ENCODE measurements at places on chromosomes 2 and 18.

DNA sequence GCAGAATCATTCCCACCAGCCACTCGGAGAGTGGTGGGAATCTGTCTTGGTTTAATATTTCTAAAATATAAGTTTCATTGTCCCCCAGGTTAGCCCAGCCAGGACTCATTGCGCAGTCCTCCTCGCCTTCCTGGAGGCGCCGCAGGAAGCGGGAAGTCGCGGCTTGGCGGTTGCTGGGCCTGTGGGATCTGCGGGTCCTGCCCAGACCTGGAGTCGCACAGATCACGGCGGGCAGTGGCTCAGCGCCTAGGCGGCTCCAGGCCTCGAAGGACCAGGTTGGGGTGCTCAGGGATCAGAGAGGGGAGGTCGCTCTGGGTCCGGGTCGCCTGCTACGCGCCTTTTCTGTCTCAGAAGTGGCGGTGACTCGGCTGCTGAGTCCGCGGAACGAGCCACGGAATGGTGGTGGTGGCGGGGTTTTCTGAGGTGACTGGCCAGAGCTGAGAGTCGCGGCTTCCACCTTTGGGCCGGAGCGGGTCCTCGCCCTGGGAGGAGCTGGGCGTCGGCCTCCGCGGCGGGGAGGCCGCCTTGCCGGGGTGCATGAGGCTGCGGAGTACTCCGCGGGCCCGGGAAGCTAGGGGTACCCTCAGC is 2.6 kb downstream of the HOXD3 start:
- DNase-seq: no peak

DNA sequence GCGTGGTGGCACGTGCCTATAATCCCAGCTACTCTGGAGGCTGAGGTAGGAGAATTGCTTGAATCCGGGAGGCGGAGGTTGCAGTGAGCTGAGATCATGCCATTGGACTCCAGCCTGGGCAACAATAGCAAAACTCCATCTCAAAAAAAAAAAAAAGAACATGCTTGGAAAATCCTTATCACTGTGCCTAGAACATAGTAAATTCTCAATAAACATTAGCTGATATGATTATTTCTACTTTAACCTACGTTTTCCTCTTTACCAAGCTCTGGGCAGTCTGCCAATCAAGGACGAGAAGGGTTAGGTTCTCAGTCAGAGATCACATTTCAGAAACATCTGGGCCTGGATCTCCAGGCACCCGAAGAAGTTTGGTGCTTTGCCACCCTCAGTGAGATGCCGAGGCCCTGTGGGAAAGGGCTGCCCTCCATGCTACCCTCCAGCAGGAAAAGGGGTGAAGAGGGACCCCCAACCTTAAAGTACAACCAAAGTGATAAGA is 107.7 kb downstream of the BCL11A start:
- no peak for DNase-seq

DNA sequence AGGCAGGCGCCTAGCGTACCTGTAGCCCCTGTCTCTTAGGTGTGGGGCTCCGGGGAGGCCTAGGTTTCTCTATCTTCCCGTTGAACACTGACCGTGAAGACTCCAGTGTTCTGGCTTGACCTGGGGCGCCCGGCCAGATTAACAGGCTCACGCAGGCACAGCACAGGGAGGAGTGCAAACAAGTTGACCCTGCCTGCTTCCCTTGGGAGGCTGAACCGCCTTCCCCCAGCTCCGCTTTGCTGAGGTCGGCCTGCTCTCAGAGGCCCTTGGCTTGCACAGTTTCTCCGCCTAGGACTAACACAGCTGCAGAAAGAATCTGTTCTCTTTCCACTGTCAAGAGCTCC is 567 bp downstream of the PCYOX1 start:
- DNase-seq: no peak

DNA sequence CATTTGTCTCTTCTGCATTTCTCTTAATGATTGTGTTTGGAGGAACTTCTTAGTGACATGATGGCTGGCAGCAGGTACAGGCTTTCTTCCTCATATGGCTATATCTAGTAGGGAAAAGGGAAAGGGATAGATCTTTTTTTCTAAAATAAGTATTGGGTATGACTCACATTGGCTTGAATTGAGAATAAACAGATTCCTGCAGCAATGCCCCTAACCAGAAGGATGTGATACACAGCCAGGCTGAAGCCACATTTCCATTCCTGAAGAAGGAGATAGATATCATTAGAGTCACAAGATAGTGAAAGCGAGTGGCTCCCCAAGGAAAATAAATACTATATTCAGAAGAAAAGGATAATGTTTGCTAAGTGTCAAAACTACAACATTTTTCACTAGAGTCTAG is 61.1 kb downstream of the VWC2L start:
- no peak for DNase-seq

GRCh38 chr18:25349926-25350487 is 2.0 kb downstream of the ZNF521 start:
- DNase-seq: no peak

Data from foreskin keratinocyte (primary cell).